ENCODE measurements at places on chromosomes 6 and 20.

DNA sequence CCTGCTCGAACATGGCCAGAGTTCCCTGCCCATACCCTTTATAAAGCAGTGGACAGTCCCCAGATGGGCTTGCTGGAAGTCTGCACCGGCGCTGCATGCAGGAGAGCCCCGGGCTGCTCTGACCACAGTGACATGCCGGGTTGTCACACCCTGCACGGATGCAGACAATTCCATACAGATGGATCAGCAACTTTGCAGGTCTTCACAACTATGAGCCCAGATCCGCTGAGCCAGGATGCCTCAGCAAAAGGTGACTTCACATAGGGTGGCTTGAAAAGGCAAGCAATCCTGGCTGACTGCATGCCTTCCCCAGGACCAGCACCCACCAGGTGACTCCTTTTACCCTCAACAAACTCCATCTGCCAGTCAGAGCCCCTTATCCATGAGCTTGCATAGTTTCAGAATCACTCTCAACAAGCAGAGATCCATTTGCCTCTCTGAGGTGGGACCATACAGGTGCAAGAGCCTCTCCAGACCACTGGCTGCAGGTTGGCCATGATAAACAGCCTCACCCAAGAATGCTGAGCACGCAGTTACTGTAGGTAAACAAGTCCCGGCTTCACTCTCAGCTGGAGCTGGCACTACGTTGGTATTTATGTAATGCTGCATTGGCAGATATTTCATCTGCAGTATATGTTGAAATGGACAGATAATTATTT is 183.0 kb upstream of the QKI start:
- DNase-seq, result no peak

DNA sequence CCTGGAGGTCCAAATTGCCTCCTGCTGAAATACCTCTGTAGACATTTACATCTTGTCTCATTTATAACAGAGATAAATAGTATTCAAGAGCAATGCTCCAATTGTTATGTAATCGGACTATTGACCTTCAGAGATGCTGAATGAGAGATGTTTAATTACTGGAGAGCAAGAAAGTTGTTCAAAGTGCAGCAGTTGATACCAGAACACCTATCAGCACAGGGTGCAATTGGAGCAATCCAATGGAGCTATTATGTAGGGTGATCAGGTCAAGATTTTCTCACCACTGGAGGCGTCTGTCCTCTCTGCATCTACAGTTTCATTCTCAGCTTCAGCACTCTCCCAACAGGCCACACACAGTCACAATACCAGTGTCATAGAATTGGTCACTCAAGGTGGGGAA is 19.5 kb upstream of the TMX4 start:
- DNase-seq, result no peak

GRCh38 chr20:38669688-38670087 is 54.6 kb upstream of the SLC32A1 start:
- no peak for DNase-seq

GRCh38 chr20:42957018-42957703 is 232.5 kb downstream of the PTPRT start:
- no peak for DNase-seq

DNA sequence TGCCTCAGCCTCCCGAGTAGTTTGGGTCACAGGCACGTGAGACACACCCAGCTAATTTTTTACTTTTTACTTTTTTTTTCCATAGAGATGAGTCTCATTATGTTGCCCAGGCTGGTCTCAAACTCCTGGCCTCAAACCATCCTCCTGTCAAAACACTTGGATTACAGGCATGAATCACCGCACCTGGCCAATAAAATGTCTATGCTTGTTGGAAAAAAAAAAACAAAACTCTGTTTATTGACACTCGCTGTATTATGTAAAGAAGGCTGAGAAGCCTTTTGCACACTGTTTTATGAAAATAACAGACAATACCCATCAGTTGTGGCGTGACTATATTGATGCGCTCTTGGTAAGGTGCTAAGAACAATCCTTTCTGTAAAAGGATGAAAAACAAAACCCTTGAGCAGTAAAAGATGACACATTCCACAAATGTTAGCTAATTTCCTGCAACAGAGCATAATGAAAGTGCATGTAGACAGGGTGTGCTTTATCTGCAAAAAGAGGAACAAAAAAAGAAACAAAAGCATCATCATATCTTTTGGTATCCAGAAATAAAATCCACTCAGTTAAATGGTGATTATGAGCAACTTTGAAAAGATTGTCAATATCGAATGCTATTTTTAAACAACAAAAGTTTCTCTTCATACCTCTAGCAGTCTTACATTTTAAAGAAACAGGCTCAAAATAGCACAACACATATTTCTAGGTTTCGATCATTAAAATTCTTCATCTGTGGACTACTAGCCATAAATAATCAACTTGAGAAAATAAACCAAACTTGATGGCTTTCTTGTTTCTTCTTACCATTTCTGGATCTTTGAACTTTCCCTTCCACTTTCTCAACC is 108.3 kb upstream of the PHACTR1 start:
- DNase-seq, result no peak

DNA sequence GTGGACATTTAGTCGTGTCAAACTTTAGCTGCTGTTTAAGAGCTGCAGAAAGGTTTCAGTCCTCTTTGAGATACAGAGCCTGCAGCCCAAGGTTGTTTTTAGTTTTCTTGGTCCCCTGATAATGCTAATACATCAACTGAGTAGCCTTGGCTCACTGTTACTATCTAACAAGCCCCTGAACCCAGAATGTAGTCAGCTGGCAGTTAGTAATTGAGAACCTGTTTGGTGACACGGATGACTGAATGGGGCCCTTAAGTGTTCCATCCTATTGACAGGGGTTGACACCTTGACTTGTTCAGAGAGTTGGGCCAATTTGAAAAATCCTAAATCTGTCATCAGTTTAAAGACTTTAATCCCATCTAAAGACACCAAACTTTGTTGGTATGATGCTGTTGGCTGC is 2.8 kb downstream of the RTN4IP1 start:
- DNase-seq, result no peak

DNA sequence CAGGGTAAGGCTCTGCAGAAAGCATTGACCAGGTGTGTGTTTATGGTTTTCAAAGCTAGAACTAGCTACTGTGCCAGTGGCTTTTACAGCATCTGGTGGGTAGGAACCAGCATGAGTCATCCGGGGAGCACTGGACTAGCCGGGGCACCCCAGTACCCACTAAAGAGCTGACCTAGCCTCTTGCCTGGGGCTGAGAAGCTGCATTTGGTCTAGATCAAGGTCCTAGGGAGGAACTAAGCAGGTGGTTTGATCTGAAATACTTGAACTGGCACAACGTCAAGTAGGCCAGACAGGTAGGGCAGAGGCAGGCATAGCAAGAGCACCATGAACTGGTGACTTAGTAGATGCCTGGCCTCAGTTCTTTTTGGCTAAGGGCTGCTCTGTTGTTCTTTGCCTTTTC is 109.8 kb upstream of the PTPRK start:
- no peak for DNase-seq

- no peak for DNase-seq
Observed at GRCh38 chr20:16363506-16364319, 209.5 kb downstream of the KIF16B start.

DNA sequence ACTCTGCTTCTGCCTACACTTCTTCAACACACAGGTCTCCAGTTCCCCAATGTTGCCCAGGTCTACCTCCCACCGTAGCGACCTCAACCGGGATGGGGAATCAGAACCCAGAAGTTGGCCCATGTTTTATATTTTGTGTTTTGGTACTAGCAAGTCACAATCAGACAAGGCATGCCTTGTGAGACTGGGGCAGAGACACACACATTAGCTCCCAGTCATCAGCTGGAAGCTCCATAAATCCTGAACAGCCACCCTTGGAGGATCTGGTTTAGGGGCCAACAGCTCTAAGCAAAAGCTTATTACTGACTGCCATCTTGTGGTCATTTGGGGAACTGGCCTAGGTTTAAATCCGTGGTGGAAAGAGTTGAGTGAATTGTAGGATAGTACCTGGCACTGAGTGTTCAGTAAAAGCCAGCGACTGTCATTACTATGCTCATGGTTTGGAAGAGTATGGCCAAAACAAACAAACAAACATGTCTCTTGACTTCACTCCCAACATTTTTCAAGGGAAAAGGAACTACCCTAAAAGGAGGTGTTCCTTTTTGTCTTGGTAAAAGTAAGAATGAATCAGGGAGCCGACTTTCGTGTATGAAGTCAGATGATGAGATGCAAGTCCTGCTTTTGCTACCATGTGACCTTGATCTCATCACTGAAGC is 40.5 kb downstream of the PIM1 start:
- DNase-seq, result peak; percentile 69

All from T-helper 9 cell (primary cell).